HCT116 (cell line): ENCODE measurements at places on chromosomes 12 and 14.
A peak's percentile ranks its signal among the peaks of the same experiment; 100 is the strongest.

GRCh38 chr14:36661506-36662257 lies at the start of gene PAX9:
Gene PAX9 (plus strand): TSS chr14:36661860. CDS start chr14:36662090, 230 bp downstream.
- DNase-seq: peak; percentile 81

DNA sequence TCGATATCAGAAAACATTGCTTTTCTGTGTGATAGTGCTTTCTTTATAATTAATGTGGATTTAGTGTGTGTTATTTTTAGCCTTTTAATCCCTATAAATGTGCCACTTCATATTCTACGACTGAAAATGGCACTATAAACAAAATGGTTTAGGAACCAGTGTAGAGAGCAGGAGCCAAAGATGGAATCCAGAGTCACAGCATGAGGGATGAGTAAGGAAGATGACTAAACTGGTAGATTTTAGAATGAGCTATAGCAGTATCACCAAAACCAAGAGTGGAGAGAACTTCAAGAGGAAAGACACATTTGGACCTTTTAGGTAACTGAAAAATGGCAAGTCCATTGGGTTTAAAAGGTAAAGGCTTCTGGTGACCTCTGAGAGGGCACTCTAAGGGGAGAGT lies 887.2 kb downstream of the NRXN3 start:
- no peak for DNase-seq

- no peak for DNase-seq
Observed at GRCh38 chr14:55339770-55340169, 68.5 kb downstream of the FBXO34 start.

- no peak for DNase-seq
Observed at GRCh38 chr12:108302403-108303311, 36.5 kb downstream of the CMKLR1 start.

DNA sequence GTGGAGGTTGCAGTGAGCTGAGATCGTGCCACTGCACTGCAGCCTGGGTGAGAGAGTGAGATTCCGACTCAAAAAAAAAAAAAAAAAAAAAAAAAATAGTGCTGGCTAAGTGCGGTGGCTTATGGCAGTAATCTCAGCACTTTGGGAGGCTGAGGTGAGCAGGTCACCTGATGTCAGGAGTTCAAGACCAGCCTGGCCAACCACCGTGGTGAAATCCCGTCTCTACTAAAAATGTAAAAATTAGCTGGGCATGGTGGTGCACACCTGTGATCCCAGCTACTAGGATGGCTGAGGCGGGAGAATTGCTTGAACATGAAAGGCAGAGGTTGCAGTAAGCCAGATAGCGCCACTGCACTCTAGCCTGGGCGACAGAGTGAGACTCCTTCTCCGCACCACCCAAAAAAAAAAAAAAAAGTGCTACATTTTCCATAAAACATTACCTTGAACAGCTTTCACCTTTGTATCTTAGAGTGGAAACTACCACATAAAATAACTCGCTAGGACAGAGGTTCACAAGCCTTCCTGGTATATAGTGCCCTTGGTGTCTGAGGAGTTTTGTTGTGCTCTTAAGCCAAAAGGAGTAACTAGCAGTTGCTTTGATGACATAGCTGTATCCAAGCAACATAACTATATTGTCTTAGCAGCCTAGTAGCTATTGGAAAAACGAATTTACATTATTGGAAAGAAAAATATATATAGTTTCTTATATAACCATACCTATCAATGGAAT lies 11.1 kb downstream of the PTGES3 start:
- no peak for DNase-seq

DNA sequence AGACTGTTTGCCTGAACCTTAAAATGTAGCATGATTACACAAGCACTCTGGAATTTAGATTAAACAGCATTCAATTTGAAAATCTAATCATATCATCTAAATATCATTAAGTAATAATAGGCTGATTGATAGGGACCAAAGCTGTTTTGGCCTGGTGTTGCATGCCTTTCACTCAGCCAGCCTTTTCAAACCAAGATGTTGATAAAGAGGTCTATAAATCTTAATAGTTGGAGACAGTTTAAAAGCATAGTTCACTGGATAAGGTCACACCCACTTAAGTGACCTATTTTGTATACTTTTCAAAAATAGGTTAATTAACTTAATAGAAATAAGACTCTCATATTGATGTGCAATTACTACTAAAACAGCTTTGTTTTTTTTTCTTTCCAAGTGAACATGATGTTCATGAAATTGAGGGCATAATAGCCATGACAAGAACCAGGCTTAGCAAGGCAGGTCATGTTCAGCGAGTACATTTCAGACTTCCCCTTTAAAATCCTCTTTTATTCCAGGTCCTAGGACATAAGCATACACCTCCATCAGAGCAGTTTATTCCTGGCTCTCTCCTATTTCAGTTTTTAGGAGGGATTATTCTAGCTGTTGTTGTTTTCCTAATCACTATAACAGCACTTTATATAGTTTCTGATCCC lies 349.0 kb downstream of the RAD51B start:
- DNase-seq: no peak

DNA sequence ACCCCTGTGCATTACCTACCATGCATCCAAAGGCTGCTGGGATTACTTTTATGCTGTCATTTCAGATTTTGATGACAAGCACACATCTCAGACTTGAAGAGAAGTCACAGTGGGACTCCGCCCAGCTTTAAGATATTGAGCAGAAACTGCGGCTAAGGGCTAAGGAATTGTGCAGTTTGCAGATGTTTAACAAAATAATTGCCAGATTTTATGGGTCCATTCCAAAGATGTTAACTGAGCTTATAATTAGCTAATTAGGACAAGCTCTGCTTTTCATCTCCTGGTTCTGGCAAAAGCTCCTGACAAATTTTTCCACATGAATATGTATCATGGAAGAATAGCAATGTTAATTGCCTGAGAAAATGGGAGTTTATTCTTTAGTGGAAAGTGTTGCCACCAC lies 344.4 kb upstream of the ATXN7L3B start:
- DNase-seq: no peak

DNA sequence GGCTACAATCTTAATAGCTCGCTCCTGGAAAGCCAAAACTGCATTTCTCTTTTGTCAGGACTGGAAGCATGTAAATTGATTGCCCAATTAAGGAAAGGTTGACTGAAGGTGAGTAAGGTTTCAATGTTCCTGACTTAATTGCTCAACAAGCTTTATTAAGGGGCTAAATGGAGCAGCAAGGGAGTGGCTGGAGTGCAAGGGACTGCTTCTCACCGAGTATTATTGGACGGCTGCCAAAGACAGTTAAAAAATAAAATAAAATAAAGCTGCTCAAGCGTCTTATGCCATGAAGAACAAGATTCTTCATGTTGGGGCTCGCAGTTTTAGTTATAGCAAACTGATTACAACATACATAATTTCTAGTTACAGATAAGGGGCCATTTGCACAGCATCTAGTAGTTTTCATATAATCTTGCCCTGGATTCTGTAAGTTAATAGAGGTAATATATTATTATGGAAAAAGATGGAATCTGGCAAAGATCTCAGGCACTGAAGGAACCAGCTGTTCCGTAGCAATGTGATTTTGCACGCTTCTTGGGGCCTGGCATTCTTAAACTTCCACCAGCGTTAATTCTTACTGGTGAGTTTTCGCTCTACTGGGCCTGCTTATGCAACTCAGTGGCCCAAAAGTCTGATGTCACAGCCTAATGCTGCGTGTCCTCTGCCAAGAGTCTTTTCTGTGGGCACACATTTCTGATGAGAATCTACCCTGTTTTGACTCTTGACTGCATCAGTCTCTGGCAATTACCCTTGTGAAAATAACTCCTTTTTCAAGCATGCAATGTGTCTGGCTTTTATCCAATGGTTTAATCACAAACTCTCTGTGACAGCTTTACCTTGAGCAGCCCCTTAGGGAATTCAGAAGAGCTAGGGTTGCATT lies 108.5 kb downstream of the SLC38A1 start:
- no peak for DNase-seq

DNA sequence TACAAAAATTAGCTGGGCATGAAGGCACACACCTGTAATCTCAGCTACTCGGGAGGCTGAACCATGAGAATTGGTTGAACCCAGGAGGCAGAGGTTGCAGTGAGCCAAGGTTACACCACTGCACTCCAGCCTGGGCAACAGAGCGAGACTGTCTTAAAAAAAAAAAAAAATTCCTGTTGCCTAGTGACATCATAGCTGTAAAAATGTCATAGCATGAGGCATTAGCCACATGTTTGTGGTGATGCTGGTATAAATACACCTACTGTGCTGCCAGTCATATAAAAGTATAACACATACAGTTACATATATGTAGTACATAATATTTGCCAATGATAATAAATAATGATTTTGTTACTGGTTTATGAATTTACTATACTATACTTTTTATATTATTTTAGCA lies 22.2 kb downstream of the SLC41A2 start:
- DNase-seq: no peak

DNA sequence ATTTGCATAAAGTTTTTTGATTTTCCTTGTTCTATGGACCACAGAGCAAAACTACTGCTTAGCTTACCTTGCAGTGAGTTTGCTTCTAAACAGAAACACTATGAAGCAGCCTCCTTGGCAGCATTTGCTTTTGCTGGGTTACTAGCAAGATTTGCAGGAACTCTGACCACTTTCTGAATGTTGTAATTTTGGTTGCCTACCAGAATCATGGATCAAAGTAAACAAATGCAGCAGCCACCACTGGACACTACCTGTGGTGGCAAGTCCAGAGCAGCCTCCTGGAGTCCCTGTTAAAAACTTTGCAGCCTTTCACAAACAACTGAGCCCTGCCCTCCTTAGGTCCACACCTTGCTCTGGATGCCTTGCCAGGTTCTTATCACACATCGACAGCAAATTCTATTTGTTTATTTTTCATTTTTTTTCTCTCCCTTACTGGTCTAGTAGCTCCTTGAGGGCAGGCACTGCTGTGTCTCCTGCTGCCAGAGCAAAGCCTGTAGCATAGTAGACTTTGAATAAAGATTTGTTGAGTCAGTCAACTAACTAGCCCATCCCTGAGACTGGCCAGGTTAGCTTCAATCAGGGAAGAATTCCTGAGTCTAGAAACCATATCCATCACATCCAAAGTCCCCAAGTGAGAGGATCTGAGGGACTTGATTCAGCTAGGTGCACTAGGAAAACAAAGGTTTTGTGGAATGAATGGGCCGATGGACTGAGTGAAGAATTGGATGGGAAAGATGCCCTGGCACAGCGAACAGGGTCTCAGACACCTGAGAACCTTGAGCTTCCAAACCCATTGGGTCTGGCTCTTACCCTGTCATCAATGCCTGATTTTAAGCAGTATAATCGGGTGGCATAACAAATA lies 5.7 kb downstream of the TTC6 start:
- DNase-seq: no peak

DNA sequence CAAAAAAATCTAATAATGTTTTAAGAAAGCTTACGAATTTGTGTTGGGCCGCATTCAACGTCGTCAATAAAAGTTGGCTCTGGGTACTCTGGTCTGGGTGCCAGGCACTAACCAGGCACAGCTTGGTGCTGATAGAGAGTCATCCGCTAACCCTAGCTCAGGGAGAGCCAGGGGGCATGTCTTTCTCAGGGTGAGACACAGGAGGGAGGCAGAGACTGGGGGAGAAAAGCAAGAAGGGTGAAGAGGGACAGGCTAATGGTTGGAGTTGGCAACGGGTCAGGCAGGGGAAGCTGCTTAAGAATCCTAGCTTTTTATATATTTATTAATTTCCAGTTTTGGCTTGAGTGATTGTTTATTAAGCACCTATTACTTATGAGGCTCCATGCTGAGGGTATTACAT lies 105.0 kb downstream of the CMKLR1 start:
- no peak for DNase-seq

DNA sequence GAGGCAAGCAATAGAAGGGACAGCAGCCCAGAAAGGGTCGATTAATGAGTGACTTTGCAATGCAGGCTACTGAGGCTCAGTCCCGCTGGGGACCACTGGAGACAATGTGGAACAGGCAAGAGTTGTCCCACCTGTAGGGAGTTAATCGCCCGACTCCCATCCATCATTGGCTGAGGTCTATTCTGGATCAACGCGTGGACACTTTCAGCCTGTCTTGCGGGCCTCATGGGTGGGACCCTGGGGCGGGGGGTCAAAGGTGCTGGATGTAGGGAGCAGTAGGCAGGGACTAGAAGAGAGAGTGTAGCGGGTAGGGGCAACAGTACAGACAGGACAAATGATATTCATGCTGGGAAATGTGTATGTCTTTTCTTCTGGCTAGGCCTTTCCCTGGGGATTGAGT lies 6.1 kb downstream of the IFI27L2 start:
- DNase-seq: no peak

DNA sequence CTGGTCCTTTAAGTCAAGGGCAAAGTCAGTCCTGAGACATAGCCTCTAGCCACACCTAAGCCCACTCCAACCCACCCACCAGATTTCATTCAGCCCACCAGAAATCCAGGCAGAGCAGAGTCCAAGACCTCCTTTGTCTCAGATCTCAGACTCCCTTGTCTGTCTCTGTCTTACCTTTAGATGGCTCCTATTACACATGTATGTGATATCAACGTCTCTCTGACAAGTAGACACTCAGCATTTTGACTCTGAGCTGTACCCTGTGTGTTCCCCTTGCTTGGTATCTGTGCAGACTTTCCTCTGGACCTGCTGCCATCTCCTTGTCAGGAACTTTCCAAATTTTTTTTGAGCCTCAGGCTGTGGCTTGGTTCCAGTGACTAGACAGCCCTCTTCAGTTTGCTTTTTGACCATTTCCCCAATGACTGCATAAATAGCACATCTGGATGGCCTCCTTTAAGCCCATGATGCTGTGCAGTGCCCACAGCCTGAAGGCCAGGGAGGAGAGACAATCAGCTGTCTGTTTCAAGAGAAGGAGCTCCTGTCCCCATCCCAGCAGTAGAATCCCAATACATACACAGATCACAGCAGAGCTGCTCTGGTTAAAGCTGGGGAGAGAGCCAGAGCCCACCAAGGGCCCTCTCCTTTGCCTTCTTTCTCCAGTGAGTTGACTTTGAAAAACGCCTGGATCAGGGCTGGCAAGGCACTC lies 7.0 kb downstream of the POU6F1 start:
- DNase-seq: no peak

- DNase-seq: no peak
Observed at GRCh38 chr12:121288158-121288845, 8.2 kb downstream of the CAMKK2 start.

GRCh38 chr12:119679490-119679889 lies 11.6 kb downstream of the PRKAB1 start:
- no peak for DNase-seq

DNA sequence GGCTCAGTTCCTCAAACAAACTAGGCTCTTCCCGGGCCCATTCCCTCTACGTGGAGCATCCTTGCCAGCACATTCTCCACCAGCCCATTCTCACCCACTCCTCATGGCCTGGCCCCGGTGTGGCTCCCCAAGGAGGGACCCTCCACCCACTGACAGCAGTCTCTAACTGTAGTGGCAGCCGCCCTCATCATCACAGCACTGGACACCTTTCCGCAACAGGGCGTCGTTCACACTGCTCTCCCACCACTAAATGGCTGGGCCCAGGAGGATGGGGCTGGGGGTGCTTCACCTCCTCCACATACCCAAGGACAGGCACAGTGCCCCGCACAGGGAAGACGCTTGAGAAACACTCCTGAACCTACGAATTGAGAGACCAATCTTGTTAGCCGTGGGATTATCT lies 123.0 kb downstream of the RIMBP2 start:
- no peak for DNase-seq

DNA sequence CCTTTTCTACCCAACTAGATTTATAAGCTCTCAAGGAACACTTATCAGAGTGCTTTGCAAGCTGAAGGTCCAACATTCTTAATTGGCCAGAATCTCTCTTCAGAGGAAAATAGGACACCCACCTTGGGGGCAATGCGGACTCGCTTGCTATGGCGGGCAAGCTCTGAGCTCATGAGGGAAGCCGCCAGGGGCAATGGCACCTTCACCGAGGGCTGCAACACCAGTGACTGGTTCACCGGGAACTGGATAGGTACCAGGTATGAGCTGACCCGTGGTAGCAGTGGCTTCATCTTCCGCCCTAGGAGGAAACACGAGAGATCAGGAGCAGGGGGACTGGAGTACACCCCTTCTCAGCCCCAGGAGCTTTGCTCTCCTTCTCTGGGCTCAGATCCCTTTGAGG lies 7.4 kb upstream of the TEX52 start:
- no peak for DNase-seq
